Gastroesophageal sphincter (tissue), 4 donors: ENCODE measurements at places on chromosomes 3 and 15. TPM values are rescaled to one million over a fixed set of nuclear protein-coding genes. Genes with fewer than 3 reads are reported as not detected.
A peak's percentile ranks its signal among the peaks of the same experiment; 100 is the strongest.

- no peak overlapping the region for H3K4me3 ChIP-seq
- no peak for ATAC-seq
- no peaks in the 10 kb centered on the region for H3K36me3 ChIP-seq
- H3K27ac ChIP-seq = no peak overlapping the region
- no peaks in the 10 kb centered on the region for H3K27me3 ChIP-seq
- H3K4me1 ChIP-seq = no peaks in the 10 kb centered on the region
Measured at GRCh38 chr15:32683906-32684584, 33.8 kb upstream of the GREM1 start.

The PARP14 gene
- total RNA-seq = 28.7 TPM

The IRAK2 gene
- total RNA-seq = 3.9 TPM

DNA sequence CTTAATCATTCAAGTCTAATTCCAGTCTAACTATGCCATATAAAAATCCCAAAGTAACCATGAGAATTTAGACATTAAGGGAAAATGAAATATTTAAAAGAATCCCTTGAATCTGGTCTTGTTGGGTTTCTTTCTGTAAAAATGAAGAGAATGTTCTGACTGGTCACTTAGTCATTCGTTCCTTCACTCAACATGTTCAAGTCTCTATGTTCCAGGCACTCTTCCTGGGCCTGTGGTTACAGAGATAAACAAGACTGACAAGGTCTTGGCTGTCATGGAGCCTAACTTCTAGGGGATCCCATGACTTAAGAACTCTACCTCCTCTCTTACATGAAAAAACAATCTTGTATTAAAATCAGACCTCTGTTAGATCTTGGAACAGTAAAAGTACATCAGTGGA is 638.6 kb upstream of the TBL1XR1 start:
- ATAC-seq = peak; percentile 71
- no peaks in the 10 kb centered on the region for H3K27me3 ChIP-seq
- peak overlapping the region; percentile 66 for H3K27ac ChIP-seq
- peaks cover 73% of the 10 kb centered on the region for H3K4me1 ChIP-seq

The PP2D1 gene
- not detected for total RNA-seq

- no peak overlapping the region for H3K27ac ChIP-seq
- no peak overlapping the region for H3K4me3 ChIP-seq
- H3K4me1 ChIP-seq = no peaks in the 10 kb centered on the region
- no peaks in the 10 kb centered on the region for H3K36me3 ChIP-seq
Measured at GRCh38 chr15:68626283-68626682, 47.5 kb downstream of the CORO2B start.

The PPP1R14D gene
- not detected for total RNA-seq
